IMR-90 (cell line): ENCODE measurements at places on chromosomes 11 and 22.

- DNase-seq, result peak; percentile 47
These were observed 1.3 kb downstream of the PATE2 start for GRCh38 chr11:125777309-125777708.

DNA sequence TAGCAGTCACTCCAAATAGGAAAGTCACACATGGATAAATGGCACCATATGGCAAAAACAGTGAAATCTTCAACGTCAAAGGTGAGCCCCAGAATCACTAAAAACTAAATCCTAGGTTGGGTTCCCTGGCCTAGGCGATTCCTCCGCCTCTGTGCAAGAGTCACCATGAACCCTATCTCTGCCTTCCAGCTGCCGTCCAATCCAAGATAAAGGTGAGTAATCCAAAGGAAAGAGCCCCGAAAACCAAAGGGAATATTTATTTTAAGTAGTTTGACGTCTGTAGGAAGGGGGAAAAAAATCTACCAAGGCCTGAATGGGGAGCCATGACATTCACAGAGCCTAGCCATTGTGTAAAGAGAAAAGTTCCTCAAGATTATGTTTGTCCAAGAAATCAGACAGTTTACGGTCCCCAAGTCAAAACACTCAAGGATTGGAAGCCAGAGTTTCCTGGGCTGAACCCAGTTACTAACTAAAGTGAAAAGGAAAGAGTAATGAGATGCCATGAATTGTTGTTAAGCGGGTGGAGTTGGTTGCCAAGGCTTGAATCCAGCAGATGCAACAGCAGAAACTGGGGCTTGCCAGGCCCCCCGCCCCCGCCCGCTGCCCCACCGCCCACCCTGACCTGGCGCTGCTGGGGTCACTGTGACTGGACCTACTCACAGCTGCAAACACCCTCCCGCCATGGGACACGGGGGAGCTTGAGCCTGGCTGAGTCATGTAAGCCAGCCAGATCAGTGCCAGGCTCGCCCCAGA is 39.7 kb upstream of the ETS1 start:
- DNase-seq, result no peak

DNA sequence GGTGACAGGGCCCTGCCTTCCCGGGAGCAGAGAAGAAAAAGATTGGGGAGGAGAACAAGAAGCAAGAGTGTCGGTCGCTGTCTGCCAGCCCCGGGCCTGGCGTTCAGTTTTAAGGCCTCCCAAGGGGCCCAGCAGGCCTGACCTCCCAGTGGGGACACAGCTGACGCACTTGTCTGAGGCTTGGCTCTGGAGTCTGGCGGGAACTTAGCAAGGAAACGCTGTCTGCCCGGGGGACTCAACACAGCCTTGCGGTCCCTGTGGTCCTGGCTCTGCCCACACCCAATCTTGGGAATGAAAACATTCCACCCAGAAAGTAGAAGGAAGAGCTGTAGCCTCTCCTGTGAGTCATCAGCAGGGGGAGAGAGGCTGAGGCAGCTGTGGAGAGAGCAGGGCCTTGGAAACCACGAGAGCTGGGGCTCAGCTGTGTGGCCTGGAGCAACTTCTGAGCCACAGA is 54.4 kb downstream of the TRAF6 start:
- DNase-seq, result peak; percentile 98

GRCh38 chr11:128174465-128175291 is 412.7 kb downstream of the ETS1 start:
- DNase-seq, result peak; percentile 67

GRCh38 chr22:43233529-43233928 is 46.6 kb upstream of the TTLL12 start:
- DNase-seq, result no peak

DNA sequence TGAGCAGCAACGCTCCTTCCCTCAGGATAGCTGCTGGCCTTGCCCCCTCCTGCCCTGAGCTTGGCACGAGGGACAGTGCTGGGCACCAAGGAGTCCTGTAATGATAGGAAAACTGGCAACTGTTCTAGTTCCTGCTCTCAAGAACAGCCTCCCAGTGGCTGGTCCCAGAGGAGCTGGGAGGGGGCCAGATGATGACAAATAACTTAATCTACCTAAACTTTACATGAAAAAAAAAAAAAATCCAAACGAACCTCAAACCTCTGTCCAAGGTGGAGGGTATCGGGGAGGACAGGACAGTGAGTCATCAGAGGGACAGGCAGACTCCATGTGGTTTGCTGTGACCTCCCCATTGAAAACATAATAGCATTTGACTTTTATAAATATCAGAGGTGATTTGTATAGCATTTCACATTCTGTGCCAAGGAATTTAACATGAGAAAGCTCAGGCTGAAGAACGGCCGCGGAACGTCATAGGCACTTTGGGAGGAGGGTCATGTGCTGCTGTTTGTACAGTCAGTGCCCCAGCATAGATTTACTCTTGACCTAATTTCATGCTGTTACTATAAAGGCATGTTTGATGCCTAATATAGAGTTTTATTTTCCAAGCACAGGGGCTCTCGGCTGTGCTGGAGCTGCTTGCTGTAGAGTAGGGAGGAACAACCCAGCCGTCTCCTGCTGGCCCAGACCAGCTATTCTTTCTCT is 98.2 kb upstream of the NNMT start:
- DNase-seq, result peak; percentile 71

GRCh38 chr22:28674121-28674563 is 5.5 kb downstream of the TTC28 start:
- DNase-seq, result peak; percentile 43

DNA sequence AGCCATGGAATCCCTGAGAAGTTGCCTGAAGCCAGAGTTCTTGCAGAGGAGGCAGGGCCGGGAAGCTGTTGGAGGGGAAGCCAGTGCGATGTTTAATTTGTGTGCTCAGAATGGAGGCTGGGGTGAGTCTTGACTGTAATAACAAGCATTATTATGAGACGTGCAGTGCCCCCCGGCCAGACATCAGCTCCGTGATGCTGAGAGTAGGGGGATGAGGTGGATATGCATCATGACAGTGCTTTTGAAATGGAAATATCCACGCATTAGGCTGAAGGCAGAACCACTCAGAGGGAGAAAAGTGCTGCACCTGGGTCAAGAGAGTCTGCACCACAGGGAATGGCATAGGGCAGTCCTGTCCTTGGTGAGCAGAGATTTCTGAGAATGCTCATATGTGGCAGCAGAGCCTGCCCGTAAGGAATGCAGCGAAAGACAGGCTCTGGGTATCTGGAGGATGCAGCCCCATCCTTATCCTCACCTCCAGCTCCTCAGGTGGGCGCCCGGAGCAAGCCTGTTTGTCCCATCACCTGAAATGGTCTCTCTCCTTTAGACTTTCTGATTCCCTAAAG is 37.6 kb upstream of the SEZ6L start:
- no peak for DNase-seq

GRCh38 chr11:10600570-10601248 is 32.2 kb upstream of the LYVE1 start:
- no peak for DNase-seq

GRCh38 chr11:102377891-102378290 is 30.9 kb downstream of the BIRC2 start:
- DNase-seq, result no peak
